ENCODE measurements at places on chromosomes 6 and 20. TPM values are rescaled to one million over a fixed set of nuclear protein-coding genes. Genes with fewer than 3 reads are reported as not detected.

The ZNF391 gene
- total RNA-seq, result not detected

The EPB41L1 gene
- 3.5 TPM for total RNA-seq

The LRFN2 gene
- not detected for total RNA-seq

The FABP7 gene
- total RNA-seq, result not detected

The SMOC2 gene
- not detected for total RNA-seq

The CST1 gene
- total RNA-seq, result not detected

The MCHR2 gene
- total RNA-seq, result not detected

GRCh38 chr6:139257821-139258398, 33.9 kb downstream of the TXLNB start:
- no peaks in the 10 kb centered on the region for H3K27me3 ChIP-seq
- H3K27ac ChIP-seq, result no peak overlapping the region
- no peak for DNase-seq
- H3K4me3 ChIP-seq, result no peak overlapping the region
- no peaks in the 10 kb centered on the region for H3K36me3 ChIP-seq
- H3K4me1 ChIP-seq, result no peaks in the 10 kb centered on the region

DNA sequence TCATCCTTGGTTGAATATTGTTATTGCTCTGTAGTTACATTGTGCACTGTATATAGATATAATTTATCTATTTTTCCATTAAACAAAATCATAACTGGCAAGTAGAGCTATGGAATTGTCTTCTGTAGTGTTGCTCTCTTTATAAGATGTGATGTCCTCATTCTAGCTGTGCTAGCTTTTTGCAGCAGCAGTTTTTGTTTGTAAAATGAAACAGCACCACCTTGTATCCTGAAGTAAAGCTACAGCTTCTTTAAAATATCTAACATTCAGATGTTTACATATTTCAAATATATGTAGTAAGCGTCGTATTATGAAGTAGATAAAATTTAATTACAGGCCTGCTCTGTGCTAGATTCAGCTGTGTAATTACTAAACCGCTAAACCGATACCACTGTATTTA, 328.8 kb upstream of the MANEA start:
- H3K27me3 ChIP-seq, result no peaks in the 10 kb centered on the region
- H3K36me3 ChIP-seq, result no peaks in the 10 kb centered on the region
- no peak overlapping the region for H3K27ac ChIP-seq
- H3K4me3 ChIP-seq, result no peak overlapping the region

- no peaks in the 10 kb centered on the region for H3K4me1 ChIP-seq
- H3K27me3 ChIP-seq, result peaks cover 16% of the 10 kb centered on the region
- H3K4me3 ChIP-seq, result no peak overlapping the region
Observed at GRCh38 chr6:100008857-100009256, 14.8 kb upstream of the MCHR2 start.

GRCh38 chr6:146819596-146820320, 221.0 kb downstream of the ADGB start:
- DNase-seq, result no peak
- H3K4me3 ChIP-seq, result no peak overlapping the region
- H3K36me3 ChIP-seq, result no peaks in the 10 kb centered on the region
- no peaks in the 10 kb centered on the region for H3K27me3 ChIP-seq
- no peak overlapping the region for H3K27ac ChIP-seq
- H3K4me1 ChIP-seq, result no peaks in the 10 kb centered on the region

- no peaks in the 10 kb centered on the region for H3K4me1 ChIP-seq
- H3K36me3 ChIP-seq, result no peaks in the 10 kb centered on the region
- no peaks in the 10 kb centered on the region for H3K27me3 ChIP-seq
- no peak for DNase-seq
Observed at GRCh38 chr6:148635070-148635743, 111.6 kb upstream of the UST start.

DNA sequence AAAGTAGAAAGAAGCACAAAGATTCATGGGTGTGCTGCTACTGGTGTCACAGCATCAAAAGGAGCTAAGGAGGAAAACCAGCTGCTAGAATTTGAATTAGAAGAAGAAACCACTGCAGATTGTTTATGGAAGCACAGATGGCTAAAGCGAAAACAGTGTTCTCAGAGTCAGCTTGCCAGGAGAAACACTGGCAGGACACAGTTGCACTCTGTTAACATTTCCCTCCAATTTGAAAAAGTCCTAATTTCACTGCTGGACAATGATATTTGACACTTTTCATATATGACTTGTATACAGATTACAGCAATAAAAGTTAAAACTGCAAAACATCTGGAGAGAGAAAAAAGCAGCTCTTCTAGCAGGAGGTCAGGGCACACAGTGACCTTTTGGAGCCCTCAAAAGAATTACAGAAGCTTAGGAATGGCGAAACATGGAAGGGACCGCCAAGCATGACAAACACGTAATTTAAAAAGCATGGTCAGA, 314.5 kb downstream of the COL12A1 start:
- no peaks in the 10 kb centered on the region for H3K36me3 ChIP-seq
- 0 out of 2 replicates have a peak overlapping the region, but pooled peaks have one; percentile 1 for H3K27ac ChIP-seq
- H3K4me1 ChIP-seq, result peaks cover 12% of the 10 kb centered on the region
- DNase-seq, result peak; percentile 44
- no peaks in the 10 kb centered on the region for H3K27me3 ChIP-seq
- H3K4me3 ChIP-seq, result no peak overlapping the region

DNA sequence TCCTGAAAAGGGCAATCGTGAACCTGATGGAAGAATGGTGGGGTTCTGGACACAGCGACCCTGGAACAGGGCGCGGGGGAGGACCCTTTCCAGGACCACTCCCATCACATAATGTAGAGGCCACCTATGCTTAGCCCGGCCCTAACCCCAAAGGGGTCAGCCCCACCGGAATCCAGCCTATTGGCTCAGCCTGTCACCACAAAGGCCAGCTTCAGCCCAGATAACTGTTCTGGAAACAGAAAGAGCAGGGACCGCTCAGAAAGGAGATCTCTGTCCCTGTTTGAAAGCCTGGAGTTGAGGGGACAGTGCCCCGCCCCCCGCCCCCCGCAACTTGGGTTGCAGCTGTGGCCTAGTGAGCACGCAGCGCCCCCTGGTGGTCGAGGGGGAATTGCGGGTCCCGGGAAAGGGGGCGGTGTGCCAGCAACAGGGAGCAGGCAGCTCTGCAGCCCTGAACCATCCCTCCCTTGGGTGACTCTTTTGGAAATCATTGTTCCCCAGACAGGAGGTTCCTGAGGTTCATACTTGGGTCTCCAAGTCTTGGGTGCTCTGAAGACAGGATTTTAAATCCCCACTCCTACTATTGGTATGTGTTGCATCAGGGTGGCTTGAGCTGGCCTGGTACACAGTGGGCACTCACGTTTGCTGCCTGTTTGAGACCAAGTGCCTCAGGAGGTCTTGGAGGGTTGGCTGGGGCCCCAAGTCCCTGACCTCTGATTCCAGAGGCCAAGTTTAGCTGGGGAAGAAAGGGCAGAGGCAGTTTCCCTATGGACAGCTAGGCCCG, 1.5 kb downstream of the SIGLEC1 start:
- H3K27me3 ChIP-seq, result 0 out of 2 replicates have a peak, but pooled peaks cover 5% of the 10 kb centered on the region
- H3K4me1 ChIP-seq, result no peaks in the 10 kb centered on the region
- no peaks in the 10 kb centered on the region for H3K36me3 ChIP-seq
- peak; percentile 58 for DNase-seq

DNA sequence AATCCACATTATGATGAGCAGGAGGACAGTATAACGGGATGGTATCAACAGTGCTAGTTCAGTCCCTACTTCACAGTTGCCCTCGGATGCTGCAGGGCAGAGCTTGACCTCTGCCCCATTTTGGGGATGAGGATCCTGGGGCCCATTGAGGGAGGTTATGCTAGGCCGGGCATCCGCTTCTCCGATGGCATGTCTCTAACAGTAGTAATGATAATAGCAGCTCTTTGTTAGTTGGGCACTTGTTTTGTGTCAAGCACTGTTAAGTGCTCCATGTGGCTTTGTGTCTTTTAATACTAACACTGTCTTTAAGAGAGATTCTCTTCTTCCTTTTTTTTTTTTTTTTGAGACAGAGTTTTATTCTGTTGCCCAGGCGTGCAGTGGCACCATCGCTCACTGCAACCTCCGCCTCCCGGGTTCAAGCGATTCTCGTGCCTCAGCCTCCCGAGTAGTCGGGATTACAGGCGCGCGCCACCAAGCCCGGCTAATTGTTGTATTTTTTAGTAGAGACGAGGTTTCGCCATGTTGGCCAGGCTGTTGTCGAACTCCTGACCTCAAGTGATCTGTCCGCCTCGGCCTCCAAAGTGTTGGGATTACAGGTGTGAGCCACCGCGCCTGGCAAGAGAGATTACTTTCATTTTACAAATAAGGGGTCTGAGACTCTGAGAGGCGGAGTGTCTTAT, 1.1 kb downstream of the MAPRE1 start:
- no peak for DNase-seq
- H3K27me3 ChIP-seq, result no peaks in the 10 kb centered on the region
- H3K4me3 ChIP-seq, result peak overlapping the region; percentile 82
- H3K4me1 ChIP-seq, result peaks cover 27% of the 10 kb centered on the region

DNA sequence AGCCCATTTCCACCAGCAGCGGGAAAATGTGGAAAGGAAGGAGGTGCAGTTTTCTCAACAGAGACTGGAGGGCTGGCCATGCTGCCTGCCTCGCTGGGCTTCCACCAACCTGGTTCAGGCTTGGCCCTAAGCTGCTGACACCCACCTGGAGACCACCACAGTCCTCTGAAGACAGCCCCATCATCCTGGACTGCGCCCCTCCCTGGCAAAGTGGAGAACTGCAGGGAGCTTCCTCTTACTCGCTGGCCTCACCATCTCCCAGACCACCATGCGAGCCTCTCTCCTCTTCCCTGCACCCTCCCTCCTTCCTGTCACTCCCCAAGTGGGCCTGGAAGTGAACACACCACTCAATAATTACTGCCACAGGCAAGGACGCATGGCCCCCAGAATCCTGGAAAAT, 71.5 kb downstream of the PSMG4 start:
- no peaks in the 10 kb centered on the region for H3K36me3 ChIP-seq
- no peak overlapping the region for H3K27ac ChIP-seq
- peaks cover 27% of the 10 kb centered on the region for H3K4me1 ChIP-seq

DNA sequence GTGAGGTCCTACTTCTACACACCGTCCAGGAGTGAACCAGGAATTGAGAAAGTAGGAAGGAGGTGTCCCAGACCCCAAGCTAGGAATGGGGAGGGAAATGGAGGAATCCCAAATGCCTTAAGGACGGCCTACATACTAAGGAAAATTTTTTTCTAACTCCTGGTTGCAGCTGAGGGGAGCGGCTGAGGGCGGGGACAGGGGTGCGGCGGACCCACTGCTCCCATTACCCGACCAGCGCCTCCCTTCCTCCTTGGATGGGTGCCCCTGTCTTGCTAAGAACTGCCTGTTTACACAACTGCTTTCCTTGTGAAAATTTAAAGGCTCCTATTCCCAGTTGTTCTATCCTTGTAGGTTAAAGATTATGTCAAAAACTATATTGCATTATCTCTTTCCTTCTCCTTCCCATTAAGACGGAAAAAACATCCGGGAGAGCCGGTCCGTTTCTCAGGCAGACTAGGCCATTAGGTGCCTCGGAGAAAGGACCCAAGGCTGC, 699 bp upstream of the HSPA1B start:
- no peak for DNase-seq
- peaks cover 23% of the 10 kb centered on the region for H3K4me1 ChIP-seq
- H3K36me3 ChIP-seq, result peaks cover 7% of the 10 kb centered on the region

GRCh38 chr20:13995086-13995665, at the start of gene MACROD2:
MACROD2 (plus strand) TSS chr20:13995516.
- no peak within 1 kb of the TSS for H3K27ac ChIP-seq
- H3K4me1 ChIP-seq, result 0 out of 2 replicates have a peak, but pooled peaks cover 4% of the 10 kb centered on the region
- H3K36me3 ChIP-seq, result no peaks in the 10 kb centered on the region
- no peak for DNase-seq

GRCh38 chr6:29737707-29738630, 14.7 kb downstream of the HLA-F start:
- no peaks in the 10 kb centered on the region for H3K4me1 ChIP-seq
- H3K27ac ChIP-seq, result no peak overlapping the region
- no peaks in the 10 kb centered on the region for H3K27me3 ChIP-seq
- peak; percentile 59 for DNase-seq
- no peak overlapping the region for H3K4me3 ChIP-seq
- no peaks in the 10 kb centered on the region for H3K36me3 ChIP-seq

DNA sequence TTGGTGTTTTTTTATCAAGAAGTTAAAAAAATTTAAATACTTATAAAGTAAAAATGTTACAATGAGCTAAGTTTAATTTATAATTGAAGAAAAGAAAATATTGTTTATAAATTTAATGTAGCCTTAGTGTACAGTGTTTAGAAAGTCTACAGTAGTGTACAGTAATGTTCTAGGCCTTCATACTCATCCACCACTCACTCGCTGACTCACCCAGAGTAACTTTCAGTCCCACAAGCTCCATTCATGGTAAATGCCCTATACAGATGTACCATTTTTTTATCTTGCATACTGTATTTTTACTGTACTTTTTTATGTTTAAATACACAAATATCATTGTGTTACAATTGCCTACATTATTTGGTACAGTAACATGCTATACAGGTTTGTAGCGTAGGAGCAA, 26.0 kb downstream of the HTR1E start:
- no peak for DNase-seq
- no peak overlapping the region for H3K4me3 ChIP-seq
- no peaks in the 10 kb centered on the region for H3K27me3 ChIP-seq
- no peaks in the 10 kb centered on the region for H3K36me3 ChIP-seq
- no peaks in the 10 kb centered on the region for H3K4me1 ChIP-seq

GRCh38 chr20:36773107-36773596, 411 bp downstream of the DSN1 start:
- no peaks in the 10 kb centered on the region for H3K27me3 ChIP-seq
- no peak for DNase-seq
- H3K4me1 ChIP-seq, result peaks cover 24% of the 10 kb centered on the region
- H3K27ac ChIP-seq, result peak overlapping the region; percentile 90
- H3K36me3 ChIP-seq, result peaks cover 21% of the 10 kb centered on the region

- peak overlapping the region; percentile 84 for H3K4me3 ChIP-seq
- peaks cover 73% of the 10 kb centered on the region for H3K36me3 ChIP-seq
- H3K27ac ChIP-seq, result no peak overlapping the region
Observed at GRCh38 chr6:43772681-43773049, 2.7 kb downstream of the VEGFA start.

DNA sequence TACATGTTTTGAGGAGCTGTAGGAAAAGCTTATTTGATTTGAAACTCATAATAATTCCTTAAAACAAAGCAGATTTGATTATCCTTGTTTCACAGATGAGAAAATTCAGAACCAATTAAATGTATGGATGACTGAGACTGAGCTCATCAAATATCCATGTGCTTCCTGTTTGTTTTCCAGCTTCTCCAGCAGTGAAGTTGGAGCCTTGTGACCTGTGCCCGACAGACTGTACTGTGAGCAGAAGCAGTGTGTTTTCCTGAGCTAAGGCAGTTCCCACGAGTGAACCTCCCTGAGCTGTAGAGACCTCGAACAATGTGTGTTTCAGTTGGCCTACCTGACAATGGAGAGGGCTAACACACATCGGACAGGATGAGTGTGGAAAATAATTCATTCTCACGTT, 599.5 kb upstream of the NRSN1 start:
- H3K4me3 ChIP-seq, result no peak overlapping the region
- H3K36me3 ChIP-seq, result no peaks in the 10 kb centered on the region
- no peak for DNase-seq
- H3K4me1 ChIP-seq, result peaks cover 7% of the 10 kb centered on the region

GRCh38 chr6:110415086-110415916, at the start of gene DDO:
DDO (minus strand) TSS chr6:110415575; CDS start chr6:110413462, 2,113 bp downstream.
- peaks cover 7% of the 10 kb centered on the region for H3K4me1 ChIP-seq
- no peaks in the 10 kb centered on the region for H3K36me3 ChIP-seq
- H3K27me3 ChIP-seq, result no peaks in the 10 kb centered on the region
- H3K4me3 ChIP-seq, result peak within 1 kb of the TSS; percentile 9

GRCh38 chr6:137843211-137843610, 23.8 kb upstream of the TNFAIP3 start:
- H3K36me3 ChIP-seq, result no peaks in the 10 kb centered on the region
- DNase-seq, result no peak
- peaks cover under 1% of the 10 kb centered on the region for H3K4me1 ChIP-seq
- H3K27ac ChIP-seq, result no peak overlapping the region
- H3K4me3 ChIP-seq, result no peak overlapping the region
- H3K27me3 ChIP-seq, result no peaks in the 10 kb centered on the region

Measured in SJSA1 (cell line).